NCI-H69 (cell line): ENCODE measurements at places on chromosomes 7 and 10.

- DNase-seq, result peak; percentile 51
Observed at GRCh38 chr7:118870187-118870586, 645.7 kb downstream of the ANKRD7 start.

- DNase-seq, result no peak
Observed at GRCh38 chr10:84241185-84241790, at the start of gene LRIT1. LRIT1 (minus strand) TSS chr10:84241546; CDS start chr10:84241439, 107 bp downstream.

DNA sequence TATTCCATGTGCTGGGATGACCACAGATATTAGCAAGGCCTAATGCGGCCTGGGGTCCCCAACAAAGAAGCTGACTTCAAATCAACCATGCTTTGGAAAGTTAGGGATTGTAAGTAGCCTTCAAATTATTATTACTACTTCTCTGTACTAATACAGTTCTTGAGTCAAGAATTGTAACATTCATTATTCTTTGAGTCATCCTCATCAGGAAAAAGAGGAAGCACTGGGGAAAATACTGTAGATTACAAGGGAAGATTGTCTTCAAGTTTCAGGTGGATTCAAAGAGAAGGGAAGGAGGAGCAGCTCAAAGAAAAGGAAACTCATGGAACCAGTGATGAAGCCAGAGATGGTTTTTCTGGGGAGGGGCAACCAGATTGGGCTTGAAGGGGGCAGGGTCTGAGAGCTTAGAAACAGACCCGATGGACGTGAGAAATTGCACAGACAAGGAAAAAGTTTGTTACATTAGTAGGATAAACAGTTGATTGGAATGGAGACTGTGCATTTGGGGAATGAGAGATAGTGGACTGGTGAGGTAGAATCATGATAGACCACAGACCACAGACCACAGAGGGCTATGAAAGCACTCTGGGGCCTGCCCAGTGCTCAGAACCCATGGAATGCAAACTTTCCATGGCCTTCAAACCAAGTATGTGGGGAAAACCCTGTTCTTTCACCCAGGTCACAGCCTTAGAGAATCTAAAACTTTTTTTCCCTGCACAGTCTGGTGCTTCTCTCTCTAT lies 209.9 kb downstream of the ZNF365 start:
- no peak for DNase-seq

DNA sequence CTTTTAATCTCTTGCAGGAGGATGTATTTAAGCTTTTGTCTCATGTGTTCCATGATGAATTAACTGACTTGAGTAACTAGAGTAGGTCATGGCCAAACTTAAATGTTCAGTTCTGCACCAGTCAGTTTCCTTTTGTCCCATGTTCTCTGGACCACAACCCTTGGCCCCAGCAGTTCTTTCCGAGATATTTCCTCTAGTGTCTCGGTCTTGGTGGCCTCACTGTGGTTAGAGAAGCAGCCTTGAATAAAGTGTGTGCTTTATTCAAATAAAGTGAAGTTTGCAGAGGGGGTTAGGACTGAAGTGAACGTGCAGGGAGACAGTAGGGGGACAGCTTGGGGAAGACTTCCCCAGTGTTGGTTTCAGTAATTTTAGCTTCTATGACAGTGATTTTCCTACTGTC lies 9.3 kb downstream of the ZNF212 start:
- no peak for DNase-seq

DNA sequence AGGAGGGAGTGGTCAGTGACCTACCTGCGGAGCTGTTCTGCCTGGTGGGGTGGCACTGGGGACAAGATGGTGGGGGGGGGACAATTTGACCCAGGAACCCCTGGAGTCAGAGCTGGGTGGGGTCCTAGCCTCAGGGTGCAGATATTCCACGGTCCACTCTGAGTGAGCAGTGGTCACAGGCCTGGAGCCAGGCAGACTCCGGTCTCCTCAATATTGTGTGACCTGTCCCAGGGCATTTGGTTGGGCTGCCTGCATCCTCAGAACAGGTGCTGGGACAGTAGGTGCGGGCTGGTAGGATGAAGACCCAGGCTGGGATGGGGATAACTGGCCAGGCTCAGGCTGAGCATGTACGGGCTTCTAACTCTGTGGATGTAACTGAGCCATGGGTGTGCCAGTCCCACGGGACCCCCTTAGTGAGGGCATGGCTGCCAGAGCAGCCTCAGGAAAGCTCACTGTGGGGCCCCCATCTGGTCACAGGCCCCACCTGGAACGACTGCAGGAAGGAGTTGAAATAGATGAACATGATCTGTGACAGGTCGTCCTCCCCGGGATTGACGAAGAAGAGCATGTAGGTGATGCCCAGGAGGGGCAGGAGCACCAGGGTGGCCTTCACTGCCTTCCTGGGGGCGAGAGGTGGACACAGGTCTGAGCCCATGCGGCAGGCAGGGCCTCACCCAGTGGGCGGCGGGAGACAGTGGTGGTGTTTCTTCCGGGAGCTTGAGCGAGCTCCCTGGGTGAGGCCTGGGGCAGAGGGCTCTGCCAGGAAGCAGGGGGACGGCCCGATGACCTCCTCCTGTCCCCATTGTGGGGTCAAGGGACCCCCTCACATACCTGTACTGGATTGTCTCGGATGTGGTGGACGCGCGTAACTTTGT lies 26.9 kb downstream of the CRHR2 start:
- DNase-seq, result no peak

DNA sequence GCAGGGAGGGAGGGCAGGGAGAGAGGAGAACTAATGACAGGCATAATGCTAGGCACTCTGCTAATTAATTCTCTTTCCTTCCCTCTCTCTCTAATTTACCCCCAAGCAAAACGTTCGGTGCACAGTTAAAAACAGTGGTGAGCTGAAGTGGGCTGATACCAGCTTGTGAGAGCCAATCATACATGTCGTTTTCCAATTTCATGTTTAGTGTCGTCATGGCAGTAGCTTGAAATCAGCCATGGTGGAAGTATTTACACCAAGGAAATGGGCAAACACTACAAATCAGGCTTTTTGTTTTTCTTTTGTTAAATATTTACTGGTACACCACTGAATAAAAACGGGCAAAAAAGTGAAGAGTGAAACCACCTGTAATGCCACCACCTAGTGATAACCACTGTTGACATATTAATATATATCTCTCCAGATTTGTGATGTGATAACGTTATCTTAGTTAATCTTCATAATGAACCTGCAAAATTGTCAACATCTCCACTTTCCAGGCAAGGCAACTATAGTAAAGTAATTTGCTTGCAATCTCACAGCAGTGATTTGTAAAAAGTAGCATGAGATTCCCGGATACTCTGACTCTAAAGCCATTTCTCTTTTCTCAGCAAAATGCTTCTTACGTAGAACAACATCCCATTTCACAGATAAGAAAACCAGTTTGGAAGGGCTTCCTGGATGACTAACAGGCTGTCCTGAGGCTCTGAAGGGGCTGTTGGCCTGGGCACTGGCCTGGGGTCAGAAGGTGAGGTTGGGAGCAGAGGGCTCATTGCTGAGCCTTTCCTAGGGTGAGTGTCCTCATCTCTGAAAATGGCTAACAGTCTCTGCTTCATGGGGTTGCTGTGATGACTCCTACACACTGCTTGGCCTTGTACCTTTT lies 83.7 kb downstream of the ATXN7L1 start:
- peak; percentile 56 for DNase-seq

DNA sequence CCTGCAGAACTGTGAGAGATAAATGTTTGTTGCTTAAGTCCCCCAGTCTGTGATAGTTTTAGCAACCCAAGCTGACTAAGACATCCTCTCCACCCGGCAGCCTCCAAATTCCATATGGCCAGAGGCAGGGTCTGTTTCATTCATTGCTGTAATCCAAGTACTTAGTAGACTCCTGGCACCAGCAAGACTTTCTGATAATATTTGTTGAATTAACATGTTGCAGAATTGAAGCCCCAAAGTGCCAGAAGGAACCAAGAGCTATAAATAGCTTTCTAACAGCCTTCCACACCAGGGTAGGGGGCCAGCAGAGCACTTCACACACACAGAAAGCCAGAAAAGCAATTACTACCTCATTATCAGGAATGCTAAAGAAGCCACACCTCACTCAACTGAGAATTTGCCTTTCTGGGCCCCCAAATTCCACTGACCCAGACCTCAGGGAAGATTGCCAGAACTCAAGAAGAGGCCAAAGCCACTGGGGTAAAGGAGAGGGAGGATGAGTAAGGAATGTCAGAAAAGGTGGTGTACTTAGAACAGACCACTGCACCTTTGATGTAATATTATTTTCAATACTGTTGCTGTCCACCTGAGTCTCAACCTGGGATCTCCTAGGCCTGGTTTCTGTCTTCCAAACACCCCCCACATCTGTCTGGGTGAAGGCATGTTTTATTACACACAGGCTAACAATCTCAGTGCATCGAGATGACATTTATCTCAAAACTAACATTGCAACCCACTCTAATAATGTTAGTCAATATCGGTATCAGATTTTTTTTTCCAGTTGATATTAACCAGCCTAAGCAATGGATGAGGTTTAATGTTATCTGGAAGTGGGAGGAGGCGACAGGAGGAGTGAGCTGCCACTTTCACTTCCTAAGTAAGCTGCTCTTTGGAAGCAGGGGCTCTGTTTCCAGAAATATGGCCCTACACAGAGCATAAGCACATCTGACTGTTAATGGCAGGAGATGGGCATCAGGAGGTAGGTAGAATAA lies 5.5 kb downstream of the NOD1 start:
- peak; percentile 10 for DNase-seq

DNA sequence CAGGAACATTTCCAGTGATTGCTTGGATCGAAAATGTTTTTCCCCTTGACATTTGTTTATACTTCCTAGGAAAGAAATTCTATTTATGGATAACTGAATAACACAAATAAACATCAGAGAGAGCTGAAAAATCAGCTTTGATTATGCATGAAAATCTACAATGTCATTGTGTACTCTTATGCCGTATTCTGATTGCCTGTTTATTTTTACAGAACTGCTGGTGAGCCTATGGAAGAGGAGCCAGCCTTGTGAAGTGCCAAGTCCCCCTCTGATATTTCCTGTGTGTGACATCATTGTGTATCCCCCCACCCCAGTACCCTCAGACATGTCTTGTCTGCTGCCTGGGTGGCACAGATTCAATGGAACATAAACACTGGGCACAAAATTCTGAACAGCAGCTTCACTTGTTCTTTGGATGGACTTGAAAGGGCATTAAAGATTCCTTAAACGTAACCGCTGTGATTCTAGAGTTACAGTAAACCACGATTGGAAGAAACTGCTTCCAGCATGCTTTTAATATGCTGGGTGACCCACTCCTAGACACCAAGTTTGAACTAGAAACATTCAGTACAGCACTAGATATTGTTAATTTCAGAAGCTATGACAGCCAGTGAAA lies 121.5 kb downstream of the TWIST1 start:
- DNase-seq, result no peak

GRCh38 chr10:34480345-34480744 lies 334.8 kb downstream of the PARD3 start:
- DNase-seq, result no peak

DNA sequence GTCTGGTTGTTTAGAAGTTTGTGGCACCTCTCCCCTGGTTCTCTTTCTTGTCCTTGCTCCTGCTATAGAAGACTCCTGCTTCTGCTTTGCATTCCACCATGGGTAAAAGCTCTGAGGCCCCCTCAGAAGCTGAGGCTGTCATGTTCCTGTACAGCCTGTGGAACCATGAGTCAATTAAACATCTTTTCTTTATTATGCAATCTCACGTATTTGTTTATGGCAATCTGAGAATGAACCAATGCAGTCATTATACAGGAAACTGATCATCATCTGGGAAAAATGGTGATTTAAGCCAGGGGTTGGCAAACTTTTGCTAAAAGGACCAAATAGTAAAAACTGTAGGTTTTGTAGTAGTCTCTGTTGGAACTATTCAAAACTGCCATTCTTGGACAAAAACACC lies 175.4 kb downstream of the CSTF2T start:
- no peak for DNase-seq

DNA sequence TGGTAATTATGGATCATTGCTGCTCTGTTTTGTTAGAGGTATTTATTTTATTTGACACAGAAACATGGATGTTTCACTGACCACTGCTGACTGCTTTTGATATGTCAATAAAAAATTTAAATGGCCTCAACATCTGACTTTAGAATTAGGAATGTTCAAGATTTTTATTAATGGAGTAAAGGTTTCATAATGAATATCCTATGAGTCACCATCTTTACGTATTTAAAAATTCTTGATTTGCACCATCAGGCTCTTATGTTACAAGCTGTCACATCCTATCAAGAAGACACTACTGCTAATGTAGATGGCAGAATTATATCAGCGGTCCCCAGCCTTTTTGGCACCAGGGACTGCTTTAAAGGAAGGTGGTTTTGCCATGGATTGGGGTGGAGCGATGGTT lies 578.7 kb upstream of the NRP1 start:
- DNase-seq, result no peak

DNA sequence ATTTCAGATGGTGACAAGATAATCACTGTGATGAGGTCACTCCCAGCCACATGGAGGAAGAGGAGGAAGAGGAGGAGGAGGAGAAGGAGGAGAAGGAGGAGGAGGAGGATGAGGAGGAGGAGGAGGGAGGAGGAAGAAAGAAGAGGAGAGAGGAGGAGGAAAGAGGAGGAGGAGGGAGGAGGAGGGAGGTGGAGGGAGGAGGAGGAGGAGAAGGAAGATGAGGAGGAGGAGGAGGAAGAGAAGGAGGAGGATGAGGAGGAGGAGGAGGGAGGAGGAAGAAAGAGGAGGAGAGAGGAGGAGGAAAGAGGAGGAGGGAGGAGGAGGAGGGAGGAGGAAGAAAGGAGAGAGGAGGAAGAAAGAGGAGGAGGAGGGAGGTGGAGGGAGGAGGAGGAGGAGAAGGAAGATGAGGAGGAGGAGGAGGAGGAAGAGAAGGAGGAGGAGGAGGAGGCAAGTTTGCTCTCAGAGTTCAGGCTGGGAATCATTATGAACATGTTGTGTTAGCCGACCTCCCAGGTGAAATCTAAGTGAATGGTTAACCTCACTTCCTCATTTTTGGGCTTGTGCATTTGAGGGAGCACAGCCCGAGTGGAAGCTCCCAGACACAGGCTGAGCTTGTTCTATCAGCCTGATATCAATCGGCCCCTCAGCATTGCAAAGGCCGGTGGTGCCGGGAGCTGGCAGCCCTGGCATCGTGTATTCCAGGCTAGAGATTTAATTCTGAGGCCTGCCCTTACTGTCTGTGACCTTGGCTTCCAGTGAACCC lies 236.2 kb upstream of the PITRM1 start:
- DNase-seq, result no peak

- peak; percentile 77 for DNase-seq
Observed at GRCh38 chr7:94239661-94240234, 154.9 kb upstream of the COL1A2 start.

GRCh38 chr10:51879238-51879637 lies 179.8 kb upstream of the CSTF2T start:
- peak; percentile 51 for DNase-seq

DNA sequence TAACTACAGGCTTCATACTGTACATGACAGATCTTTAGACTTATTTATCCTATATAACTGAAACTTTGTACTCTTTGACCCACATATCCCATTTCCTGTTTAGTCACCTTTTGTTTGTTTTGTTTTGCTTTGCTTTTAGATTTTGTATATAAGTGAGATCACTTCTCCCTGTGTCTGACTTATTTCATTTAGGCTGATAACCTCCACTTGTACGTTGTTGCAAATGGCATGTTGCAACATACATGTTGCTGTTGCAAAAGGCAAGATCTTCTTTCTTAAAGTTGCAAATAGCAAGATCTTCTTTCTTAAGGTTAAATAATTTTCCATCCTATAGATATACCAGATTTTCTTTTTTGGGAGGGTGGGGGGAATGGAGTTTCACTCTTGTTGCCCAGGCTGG lies 341.5 kb downstream of the OTUD1 start:
- no peak for DNase-seq
